ENCODE measurements at places on chromosomes 13 and 19.

DNA sequence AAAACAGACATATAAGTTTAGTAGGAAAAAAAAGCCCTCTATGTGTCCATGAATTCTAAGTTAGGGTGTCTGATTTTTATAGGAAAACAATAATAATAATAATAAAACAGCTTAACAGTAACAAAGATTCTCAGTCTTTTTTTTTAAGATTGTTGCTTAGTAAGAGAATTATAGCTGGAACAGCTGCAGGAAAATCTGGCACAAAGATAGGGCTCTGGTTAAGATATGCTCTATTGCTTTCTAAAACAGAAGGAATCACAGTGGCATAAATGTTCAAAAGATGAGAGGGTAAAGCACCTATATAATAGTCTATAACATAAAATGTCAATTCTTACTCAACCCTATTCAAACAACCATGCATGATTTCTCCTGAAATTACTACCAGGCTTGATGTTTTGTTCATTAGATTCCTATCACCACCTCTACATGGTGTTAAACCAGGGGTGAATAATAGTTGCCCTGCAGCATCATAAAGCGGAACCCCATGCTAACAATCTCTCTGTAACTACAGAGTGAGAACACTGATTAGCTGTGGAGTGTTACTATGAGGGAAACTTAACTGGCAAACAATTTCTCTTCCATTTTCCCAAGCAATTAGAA, 541.4 kb upstream of the MIR17HG start:
- DNase-seq = no peak

DNA sequence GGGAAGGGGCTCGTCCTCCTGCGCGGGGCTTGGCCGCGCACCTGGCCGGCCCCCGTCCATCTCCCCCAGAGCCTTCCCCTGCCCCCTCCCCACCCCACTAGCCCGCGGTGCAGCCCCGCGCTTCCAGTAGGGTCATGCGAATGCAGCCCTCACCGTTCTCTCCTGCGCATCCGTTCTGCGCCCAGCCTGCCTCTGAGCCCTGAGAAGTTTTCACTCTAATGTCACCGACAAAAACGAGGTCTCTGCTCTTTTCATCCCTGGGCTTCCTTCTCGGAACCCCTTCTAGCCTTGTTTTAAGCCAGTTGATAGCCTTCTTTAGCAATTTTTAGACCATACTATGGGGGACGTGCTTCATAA, 97.4 kb downstream of the ATP8A2 start:
- DNase-seq = no peak

GRCh38 chr19:49368711-49369358, 5.2 kb downstream of the DKKL1 start:
- no peak for DNase-seq

GRCh38 chr19:45152504-45153338, 8.1 kb downstream of the NKPD1 start:
- DNase-seq = peak; percentile 75

GRCh38 chr13:47146136-47146535, 249.3 kb upstream of the HTR2A start:
- no peak for DNase-seq

DNA sequence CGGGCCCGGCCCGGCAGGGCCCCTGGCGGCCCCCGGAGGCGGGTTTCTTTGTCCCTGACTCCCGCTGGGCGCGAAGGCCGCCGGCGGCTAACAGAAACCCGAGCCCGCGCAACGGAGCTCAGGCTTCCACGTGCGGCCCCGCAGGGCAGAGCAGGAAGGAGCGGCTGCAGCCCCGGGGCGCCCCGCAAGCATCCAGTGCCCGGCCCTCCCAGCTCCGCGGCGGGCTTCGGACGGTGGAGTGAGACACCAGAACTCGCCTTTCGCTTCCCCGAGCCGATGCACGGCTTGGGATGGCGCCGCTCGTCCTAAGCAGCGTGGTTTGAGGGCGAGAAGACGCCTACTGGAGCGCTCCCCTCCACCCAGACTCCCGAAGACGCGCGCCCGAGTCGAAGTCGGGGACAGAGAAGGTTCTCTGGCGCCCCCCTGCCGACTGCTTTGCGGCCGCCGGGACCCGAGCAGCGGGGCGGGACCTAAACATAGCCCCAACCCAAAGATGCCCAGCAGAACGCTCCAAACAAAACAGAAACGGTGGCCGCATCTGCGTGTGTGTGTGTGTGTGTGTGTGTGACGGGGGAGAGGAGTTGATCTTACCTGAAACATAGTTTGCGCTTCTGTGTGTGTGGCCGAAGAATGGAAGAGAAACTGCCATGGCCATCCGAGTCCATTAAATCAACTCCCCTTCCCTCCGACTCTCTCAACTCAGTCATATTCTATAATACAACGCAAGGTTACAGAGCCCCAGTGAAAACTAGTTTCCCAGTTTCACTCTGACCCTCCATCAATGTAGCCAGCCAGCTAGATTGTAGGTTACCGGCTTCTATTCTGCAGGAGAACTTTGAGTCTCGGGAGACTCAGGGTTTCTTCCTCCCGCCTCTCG, 629 bp upstream of the FGF9 start:
- peak; percentile 86 for DNase-seq

- no peak for DNase-seq
Observed at GRCh38 chr19:45632468-45633196, 6.6 kb downstream of the EML2 start.

GRCh38 chr13:98200211-98200878, 23.3 kb upstream of the RNF113B start:
- DNase-seq = no peak

DNA sequence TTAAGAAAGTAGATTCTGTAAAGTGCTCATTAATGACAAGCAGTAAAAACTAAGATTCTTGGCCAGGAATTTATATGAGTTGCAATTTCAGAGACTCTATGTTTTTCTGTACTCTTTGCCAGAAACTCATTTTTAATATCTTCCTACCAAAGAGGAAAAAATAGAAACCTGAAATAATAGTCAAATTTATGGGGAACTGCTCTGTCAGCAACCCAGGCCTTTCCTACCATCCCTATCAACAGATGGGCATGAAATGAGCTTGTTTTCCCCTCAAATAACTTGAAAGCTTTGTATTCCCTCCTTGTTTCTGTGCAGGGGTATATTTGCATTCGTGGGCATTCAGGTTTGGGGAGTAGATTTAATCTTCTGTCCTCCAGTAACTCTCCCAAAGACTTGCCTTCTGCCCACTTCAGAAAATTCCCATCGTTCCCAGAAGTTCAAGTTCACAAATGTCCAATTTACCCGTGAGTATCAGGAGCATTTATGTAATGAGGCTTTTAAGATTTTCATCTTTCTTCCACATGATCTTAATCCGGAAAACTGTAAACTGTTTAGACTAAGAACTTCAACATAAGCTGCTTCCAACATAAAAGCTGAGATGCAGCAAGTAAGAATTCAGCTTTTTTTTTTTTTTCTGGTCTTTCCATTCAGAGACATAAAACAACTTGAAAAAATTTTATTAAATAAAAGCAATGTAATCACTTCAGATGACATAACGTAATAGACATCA, 363.1 kb downstream of the EFNB2 start:
- DNase-seq = no peak

DNA sequence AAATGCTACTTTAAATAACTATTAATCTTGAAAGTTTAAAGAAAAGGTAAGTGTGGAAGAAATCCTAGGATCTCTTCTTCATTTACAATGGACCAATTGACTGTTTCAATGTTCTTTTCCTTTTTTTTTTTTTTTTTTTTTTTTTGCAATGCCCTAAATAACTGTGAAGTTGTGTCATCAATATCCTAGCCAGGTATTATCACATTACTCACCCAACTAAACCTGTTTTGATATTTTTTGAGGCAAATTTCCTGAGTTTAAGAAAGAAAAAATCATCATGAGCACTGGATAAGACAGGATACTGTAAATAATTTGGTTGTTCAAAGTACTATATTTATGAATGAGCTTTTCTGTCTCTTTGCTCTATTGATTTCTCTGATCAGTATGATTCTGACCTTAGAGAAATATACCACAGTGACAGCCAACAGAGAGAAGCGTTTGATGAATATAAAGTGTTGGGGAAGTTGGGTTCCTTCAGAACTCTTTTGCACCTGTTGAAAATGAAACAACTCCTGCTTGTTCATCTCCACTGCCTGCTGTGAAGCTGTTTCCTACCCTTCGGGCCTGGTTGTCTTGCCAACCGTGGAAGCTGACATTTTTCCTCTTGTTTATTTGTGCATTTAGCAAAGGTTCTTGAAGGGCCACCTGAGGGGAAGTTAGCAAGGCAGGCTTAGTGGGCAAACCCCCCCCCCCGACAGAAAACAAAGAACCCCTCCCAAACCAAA, 1220.5 kb upstream of the SLC10A2 start:
- DNase-seq = no peak

- DNase-seq = no peak
Observed at GRCh38 chr19:49470615-49470978, 3.4 kb upstream of the FLT3LG start.

GRCh38 chr19:39405958-39406655, 540 bp upstream of the ZFP36 start:
- DNase-seq = peak; percentile 76

DNA sequence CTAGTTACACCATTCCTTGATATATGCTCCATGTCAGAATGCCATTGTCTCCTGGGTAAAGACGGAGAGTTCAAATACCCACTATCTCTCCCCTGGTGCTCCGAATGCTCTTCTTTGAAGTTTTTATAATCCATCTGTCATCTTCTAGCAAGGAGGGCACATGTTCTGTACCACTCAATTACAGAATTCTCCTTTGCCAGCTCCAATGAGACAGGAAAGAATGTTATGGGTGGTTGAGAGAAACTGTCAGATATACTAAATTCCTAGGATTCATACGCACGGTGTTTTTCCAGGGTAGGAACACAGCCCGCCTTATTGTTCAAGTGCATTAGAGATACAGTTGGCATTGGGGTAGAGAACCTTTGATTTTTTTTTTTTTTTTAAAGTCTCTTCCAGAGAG, 118.0 kb upstream of the ZNF536 start:
- no peak for DNase-seq

All from GM13977 (cell line).